ENCODE measurements at places on chromosomes 6 and 20. TPM values are rescaled to one million over a fixed set of nuclear protein-coding genes. Genes with fewer than 3 reads are reported as not detected.
A peak's percentile ranks its signal among the peaks of the same experiment; 100 is the strongest.

DNA sequence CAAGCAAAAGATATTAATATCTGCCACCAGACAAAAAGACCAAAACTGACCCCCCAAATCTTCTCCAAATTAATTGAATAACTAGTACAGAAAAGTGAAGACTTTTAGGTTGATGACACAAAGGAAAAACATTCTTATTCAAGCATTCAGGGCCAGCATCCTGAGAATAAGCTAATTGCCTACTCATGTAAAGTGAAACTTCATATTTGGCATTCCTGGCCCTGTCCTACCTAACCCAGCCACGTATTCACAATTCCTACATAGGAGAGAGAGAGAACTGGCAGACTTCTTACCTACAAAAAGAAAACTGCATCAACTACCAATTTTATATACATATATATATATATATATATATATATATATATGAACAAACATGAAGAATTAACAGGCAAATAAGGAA is 4.9 kb upstream of the ASCC3 start:
- DNase-seq: peak; percentile 25

DNA sequence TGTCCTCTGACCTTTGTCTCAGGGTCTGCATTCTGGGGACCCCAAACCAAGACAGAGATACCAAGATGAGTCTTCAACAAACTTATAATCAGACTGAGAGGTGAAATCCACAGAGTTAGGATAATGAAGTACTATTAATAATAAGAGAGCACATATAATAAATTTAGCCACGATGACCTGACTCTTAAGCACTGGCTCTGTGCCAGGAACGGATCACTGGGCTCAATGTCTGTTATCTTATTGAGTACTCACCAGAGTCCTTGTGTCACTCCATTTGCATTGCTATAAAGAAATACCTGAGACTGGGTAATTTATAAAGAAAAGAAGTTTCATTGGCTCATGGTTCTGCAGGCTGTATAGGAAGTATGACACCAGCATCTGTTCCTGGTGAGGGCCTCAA is 18.9 kb upstream of the ITPR3 start:
- no peak for DNase-seq

- no peak for DNase-seq
Observed at GRCh38 chr6:122930252-122931180, 65.5 kb upstream of the CLVS2 start.

GRCh38 chr6:73282871-73283270 is 19.9 kb upstream of the KHDC1 start:
- DNase-seq: peak; percentile 31

DNA sequence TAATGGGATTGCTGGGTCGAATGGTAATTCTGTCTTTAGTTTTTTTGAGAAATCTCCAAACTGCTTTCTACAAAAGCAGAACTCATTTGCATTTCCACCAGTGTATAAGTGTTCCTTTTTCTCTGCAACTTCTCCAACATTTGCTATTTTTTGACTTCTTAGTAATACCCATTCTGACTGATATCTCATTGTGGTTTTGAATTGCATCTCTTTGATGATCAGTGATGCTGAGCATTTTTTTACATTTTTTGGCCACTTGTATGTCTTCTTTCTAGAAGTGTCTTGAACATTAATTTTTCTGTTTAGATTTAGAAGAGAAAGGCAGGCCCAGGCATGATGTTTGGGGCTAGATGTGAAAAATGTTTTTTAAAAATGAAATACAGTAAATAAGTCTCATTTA is 553.1 kb upstream of the MAN1A1 start:
- no peak for DNase-seq

The DACT2 gene
- 0.84 TPM for total RNA-seq

DNA sequence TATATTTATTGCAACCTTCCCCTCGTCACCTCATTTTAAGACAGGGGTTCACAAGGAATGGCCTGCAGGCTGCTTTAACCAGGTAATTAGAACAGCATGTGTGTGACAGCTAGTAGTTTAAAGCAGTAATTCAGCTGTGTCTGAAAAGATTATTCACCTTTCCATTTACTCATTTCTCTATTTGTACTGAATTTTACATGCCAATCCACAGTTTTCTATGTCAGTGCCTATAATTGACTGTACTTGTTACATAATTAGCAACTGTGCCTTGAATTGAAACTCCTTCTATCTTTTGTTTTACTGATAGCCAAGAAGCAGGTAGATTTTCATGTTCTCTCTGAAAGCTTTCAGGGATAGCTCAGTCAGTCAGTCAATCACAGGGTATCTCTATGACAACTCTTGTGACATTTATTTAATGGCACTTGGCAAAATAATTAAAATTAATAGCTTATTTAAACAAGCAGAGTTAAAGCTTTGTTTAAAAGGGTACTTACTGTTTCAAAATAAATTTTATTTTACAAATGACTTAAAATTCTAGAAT is 214.0 kb downstream of the ZFAND3 start:
- no peak for DNase-seq

- no peak for DNase-seq
Observed at GRCh38 chr6:4404415-4404814, 269.0 kb upstream of the ECI2 start.

The WFDC2 gene
- 78.5 TPM for total RNA-seq

DNA sequence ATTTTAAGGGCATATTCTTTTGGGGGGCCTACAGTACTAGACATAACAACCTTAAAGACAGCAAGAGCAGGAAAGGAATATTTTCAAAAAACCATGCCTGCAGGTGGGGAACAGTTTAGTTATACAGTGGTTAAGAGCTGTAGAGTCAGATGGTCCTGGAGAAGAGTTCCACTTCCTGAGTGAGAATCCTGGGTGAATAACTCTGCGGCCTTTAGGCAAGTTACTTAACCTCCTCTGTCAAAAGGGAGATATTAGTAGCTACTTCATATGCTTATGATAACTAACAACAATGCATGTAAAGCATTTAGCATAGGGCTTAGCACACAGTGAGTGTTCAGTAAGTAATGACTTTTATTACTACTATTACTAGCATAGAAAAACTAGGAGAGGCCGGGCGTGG is 119.2 kb upstream of the TAB2 start:
- no peak for DNase-seq

The CD24 gene
- total RNA-seq: 578 TPM

DNA sequence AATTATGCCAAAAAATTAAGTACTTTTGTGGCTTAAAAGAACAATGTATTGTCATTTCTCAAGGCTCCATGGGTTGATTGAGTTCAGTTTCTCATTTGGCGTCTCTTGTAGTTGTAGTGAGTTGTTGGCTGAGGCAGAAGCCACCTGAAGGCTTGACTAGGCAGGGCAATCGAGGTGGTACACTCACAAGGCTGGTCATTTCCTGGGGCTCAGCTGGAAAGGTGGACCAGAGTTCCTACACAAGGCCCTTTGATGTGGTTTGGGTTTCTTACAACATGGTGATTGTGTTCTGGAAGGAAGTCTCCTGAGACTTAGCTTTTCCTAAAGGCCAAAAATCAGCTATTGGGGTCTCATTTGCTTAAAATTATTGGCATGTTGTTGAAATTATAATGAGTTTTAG is 22.6 kb downstream of the MAS1 start:
- no peak for DNase-seq

- DNase-seq: no peak
Observed at GRCh38 chr6:37314487-37315156, 39.2 kb upstream of the RNF8 start.

- no peak for DNase-seq
Observed at GRCh38 chr6:161244725-161245124, 29.1 kb downstream of the AGPAT4 start.

GRCh38 chr6:134235937-134236751 is 81.8 kb downstream of the SGK1 start:
- peak; percentile 70 for DNase-seq

DNA sequence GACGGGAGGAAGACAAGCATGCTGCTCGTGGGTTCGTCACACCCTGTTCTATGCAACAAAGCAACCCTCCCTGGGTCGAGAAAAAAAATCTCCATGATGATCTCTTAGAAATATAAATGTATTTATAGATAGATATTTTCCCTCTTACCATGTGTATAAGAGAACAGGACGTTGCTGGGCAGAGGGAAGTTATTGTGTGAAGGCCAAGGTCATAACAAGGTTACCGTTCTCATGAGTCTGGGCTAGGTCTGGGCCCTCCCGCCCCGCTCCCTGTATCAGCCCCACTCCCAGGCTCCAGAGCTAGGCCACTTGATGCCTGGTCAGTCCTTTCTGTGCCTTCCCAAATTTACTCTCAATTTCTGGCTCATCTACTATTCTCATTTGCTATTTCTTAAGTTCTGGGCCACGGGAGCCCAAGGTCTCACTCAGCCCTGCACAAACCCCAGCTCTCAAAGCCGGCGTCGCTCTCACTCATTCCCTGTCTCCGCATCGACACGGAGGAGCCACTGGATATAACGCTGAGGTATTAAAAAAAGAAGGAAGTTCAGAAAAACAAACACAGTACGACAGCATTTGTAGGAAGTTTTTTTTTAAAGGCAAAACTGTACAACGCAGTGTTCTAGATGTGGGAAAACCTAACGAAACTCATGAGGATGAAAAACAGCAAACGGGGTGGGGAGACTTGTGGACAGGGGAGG is 96.8 kb downstream of the PSMG4 start:
- DNase-seq: no peak

- no peak for DNase-seq
Observed at GRCh38 chr6:37033255-37033654, 27.8 kb downstream of the FGD2 start.

- no peak for DNase-seq
Observed at GRCh38 chr6:54971825-54972224, 125.3 kb downstream of the FAM83B start.

DNA sequence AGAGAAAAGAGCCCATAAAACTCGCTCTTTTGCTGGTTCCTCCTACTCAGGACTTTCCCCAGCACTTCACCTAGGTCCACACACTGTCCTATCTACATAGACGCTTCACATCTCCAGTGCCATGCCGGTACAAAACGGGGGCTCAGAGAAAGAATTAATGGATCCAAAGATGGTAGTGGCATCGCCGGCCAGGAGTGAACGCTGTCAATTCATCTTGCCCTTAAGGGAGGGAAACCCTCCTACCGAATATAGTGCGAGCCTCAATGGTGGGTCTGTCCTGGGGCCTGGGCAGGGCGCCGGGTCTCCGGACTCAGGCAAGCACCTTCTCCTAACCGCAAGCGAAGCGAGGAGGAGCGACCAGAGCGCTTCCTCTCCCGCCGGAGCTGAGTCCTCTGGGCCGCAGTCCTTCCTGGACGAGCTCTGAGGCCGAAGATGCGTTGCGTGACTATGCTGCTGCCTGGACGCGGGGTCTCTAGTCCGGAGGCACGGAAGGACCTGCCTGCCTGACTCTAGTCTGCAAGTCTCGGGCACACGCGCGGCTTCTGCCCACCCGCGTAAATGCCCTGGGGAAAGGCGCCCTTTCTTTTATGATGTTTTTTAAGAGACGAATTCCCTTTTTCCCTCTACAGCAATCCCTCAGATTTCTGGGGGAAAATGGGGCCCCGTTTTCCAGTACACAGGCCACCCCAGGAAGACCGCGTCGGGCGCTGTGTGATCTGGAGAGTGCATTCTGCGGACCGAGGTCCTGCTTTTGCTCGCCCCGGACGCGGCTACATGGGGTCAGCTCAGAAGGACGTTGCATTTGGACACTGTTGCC is 100.1 kb upstream of the PRDM1 start:
- no peak for DNase-seq

DNA sequence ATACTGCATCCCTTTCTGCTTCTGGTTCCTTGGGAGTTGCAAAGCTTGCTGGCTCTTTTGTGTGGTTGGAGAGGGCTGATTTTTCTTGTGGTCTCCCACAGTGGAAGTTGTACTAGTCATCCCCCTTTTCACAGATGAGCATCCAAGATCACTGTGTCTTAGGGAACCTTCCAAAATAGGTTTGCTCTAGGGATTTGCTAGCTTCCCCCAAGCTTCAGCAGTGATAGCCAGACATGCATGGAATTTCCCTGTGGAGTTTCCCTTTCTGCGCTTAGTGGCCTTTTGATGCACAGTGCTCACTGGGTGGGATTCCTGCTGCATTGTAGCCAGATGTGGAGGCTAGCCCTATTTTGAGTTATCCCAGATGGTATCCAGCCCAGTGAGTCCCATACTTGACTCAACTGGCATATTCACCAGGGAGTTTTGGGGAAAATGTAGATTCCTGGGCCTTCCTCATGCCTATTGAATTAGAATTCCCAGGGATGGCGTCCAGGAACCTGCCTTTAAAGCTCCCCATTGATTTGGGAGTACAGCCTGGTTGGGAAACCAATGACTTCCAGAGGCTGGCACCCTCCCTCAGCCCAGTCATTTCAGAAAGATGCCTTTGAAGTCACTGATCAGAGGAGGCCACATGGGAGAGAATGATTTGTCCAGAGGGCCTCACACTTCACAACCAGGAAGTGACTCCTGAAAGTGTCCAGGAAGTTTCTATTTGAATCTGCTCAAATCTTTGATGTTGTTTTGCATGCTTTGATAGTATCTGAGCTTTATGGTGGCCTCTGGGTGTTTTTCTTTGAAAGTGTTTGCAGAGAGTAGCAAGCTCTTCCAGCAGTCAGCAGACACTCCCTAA is 25.9 kb downstream of the PPARD start:
- no peak for DNase-seq

GRCh38 chr6:391559-392440 is at the start of gene IRF4:
TSS of gene IRF4 (plus strand) at chr6:391752. CDS start at chr6:393153, 1,401 bp downstream.
- no peak for DNase-seq

GRCh38 chr6:69895396-69895795 is 29.0 kb downstream of the COL19A1 start:
- no peak for DNase-seq

The TRIM40 gene
- total RNA-seq: not detected

The RUNX2 gene
- total RNA-seq: 11.0 TPM

DNA sequence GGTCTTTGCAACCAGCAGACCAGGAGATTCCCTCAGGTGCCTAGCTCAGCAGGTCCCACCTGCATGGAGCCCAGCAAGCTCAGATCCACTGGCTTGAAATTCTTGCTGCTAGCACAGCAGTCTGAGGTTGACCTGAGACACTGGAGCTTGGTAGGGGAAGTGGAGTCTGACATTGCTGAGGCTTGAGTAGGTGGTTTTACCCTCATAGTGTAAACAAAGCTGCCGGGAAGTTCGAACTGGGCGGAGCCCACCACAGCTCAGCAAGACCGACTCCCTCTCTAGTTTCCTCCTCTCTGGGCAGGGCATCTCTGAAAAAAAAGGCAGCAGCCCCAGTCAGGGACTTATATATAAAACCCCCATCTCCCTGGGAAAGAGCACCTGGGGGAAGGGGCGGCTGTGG is 34.3 kb downstream of the PRSS35 start:
- DNase-seq: no peak

DNA sequence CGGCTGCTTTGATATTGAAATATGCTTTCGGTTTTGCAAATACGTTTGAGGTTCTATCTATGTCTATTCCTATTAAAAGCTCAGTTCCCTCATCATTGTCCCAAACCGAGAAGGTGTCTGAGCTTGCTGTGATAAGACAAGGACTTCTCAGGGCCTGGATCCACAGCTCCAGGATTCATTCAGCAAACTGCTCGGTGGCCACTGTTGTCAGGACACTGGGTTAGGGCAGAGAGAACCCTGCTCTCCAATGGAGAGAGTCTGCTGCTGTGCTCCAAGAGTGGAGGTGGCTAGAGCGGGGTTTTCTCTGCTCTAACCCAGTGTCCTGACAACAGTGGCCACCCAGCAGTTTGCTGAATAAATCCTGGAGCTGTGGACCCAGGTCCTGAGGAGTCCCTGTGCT is 198.5 kb downstream of the CDH4 start:
- no peak for DNase-seq

- peak; percentile 92 for DNase-seq
Observed at GRCh38 chr20:21436205-21436604, 38.9 kb upstream of the NKX2-4 start.
